ENCODE measurements at places on chromosomes 2 and 18.

DNA sequence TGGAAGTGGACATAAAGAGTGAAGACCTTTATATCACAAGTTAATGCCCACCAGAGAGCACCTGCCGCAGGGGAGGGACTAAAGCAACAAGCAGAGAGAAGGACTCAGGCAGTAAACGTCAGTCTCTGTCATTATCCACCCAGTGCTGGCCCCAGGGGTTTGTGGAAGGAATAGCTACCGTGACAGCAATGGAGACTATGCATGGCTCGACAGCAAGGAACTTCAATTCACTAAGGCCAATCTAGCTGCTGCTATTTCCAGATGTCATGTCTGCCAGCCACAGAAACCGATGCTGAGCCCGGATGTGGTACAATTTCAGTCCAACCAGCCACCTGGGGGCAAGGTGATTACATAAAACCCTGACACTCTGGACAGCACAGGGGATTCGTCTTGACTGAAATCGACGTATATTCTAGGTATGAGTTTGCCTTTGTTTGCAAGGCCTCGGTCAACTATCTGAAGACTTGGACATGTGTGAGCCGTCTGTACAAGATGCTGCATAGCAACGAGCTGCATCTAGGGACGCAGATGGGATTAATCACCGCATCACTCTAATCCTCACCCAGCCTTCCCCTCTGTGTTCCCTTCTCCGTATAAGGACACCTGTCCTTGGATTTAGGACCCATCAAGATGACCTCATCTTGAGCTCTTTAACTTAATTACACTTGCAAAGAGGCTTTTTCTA is 154.1 kb upstream of the SH3BP4 start:
- DNase-seq, result no peak

DNA sequence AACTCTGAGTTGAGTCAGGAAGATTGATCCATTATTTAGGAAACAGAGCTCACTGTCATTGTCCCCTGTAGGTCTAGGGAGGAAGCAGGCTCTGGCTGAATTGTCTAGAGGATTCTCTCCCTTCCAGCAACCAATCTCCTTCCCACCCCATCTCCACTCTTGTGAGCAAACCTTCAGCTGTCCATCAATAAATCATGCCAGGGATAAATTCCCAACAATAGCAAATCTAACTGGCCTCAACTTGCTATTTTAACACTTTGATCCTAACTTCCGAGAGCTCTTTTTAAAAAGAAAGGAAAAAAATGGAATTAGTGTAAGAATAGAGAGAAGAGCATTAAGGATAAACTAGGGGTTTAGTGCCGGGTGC is 53.5 kb downstream of the ATP8B1 start:
- DNase-seq, result no peak

DNA sequence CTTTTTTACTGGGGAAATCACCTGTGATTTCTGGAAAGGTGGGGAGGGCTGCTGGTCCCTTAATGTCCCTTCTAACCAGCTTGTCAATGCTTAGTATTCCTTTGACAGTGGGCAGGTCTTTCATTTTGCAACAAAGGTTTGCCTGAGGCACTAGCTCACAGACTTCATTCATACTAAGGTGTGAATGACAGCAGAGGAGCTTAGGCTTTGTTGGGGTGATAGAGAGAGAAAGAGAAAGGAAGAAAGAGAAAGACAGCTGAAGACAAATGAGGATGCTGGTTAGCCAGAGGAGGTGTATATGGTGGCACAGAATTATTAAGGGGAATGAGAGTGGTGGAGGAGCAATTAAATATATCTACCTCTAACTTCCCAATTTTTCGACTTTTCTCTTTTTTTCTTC is 28.9 kb upstream of the GTF2A1L start:
- no peak for DNase-seq

GRCh38 chr2:53268086-53268485 is 499.5 kb upstream of the CHAC2 start:
- peak; percentile 4 for DNase-seq

DNA sequence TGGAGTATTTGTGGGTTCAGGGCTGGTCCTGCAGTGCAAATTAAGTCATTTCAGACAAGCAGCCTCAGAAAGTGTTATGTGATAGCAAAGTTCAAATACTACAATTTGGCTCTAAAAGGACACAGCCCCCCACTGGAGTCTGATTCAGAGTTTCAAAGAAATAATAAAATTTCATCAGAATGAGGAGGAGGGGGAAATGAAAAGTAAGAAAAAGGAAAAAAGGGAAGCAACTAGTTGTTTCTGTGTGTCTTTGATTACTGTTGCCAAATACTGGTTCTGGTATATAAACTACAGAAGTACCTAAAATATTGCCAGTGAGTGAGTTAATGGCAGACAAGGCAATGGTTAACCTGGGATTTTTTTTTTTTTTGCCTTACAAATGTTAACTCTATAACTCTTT is 773.9 kb downstream of the BCL11A start:
- DNase-seq, result no peak

DNA sequence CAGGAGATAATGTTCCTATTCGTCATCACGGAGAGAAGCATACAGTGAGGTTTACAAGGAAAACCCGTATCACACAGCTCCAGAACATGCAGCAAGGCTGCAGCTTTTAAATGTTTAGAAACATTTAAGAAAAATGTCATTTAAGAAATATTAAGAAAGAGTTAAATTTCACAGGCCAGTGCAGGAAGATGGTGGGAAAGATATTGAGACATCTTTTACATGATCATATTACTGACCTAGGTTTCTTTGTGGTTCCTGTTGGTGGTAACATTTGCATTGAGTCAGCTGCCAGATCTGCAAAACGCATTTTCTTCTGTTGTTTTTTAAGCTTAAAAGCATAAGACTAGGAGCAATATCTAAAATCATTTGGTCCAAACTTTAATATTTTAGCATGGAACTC is 44.9 kb downstream of the CPO start:
- DNase-seq, result no peak

All from CD4-positive, alpha-beta T cell treated with Interleukin-21 for 1 hour (primary cell).